ENCODE measurements at places on chromosomes 11 and 22. TPM values are rescaled to one million over a fixed set of nuclear protein-coding genes. Genes with fewer than 3 reads are reported as not detected.

LYVE1 gene
- 4.9 TPM for total RNA-seq

USH1C gene
- total RNA-seq: 0.49 TPM

RGL4 gene
- total RNA-seq: not detected

SLC22A24 gene
- total RNA-seq: not detected

C11orf16 gene
- 0.25 TPM for total RNA-seq

MS4A8 gene
- not detected for total RNA-seq

OR4X1 gene
- total RNA-seq: not detected

GSTT2B gene
- total RNA-seq: 0.74 TPM

SLCO2B1 gene
- 10.3 TPM for total RNA-seq

LINC01488 gene
- total RNA-seq: not detected

PRODH gene
- total RNA-seq: 0.74 TPM

CHRM1 gene
- total RNA-seq: 8.9 TPM

CLDN25 gene
- not detected for total RNA-seq

SBF2 gene
- total RNA-seq: 99.8 TPM

FGF3 gene
- total RNA-seq: not detected
